CD4-positive, alpha-beta T cell treated with Interleukin-12 subunit alpha and Interleukin-12 subunit beta, for 1 hour (primary cell): ENCODE measurements at places on chromosomes 6 and 20.

- DNase-seq = peak; percentile 28
Observed at GRCh38 chr20:63536997-63537524, at the start of gene PTK6. Gene PTK6, minus strand, starts transcription at chr20:63537376. Its CDS starts 62 bp downstream, at chr20:63537314.

DNA sequence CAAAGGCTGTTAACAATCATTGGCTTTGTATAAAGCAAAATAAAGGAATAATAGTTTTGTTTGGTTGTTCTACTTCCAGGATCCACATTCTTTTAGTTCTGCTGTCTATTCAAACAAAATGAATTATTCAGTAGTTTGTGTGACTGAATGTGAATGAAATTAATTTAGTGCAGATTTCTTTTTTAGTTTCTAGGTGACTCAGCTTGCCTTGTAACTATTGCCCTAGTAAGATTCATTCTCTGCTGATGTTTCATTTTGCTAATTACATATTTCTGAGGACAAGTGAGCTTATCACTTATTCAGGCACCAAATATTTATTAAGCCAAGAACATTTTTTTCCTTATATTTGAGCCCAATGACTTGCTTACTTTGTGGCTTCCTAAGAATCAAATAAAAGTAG, 46.5 kb upstream of the RIPOR2 start:
- DNase-seq = no peak

DNA sequence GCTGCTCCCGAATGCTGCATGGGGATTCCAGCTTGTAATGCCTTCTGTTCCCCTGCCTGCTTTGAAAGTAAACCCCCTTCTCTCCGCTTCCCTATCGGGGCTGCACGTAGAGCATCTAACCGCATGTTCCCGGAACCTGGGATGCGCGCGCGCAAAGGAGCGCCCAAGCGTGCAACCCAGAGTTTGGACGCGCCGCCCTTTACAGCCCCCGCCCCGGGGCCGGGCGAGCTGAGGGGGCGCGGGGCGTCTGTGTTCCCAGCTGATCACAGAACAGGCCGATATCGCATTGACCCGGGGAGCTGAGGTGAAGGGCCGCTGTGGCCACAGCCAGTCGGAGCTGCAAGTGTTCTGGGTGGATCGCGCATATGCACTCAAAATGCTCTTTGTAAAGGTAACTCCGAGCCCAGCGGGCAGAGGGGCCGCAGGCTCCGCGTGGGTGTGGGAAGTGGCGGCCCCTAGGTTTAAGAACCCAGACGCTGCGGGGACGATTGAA, 1.4 kb downstream of the LAMP5 start:
- no peak for DNase-seq

GRCh38 chr20:23156170-23156841, 70.2 kb upstream of the CD93 start:
- no peak for DNase-seq

DNA sequence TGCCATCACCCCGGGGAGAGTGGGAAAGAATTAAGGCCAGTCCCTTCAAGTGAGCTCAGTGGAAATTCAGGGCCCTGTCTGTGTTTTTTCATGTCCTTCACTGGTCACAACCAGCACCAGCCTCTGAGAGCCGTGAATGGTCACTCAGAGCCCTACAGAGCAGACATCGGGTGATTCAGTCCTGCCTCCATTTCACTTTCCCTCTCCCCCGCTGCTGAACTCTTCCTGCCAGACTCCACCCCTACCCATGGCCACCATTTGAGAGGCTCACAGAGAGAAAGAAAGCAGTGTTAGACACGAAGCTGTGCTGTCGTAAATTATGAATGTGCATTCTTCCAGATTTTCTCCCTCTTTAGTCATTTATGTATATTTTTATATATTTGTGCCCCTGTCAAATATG, 5.4 kb downstream of the R3HDML start:
- DNase-seq = no peak

GRCh38 chr6:95279616-95280015, 297.7 kb upstream of the MANEA start:
- no peak for DNase-seq

GRCh38 chr6:37788259-37788658, 31.3 kb upstream of the ZFAND3 start:
- no peak for DNase-seq

- no peak for DNase-seq
Observed at GRCh38 chr20:50027611-50028105, 44.9 kb downstream of the SNAI1 start.

GRCh38 chr20:36399969-36400545, 93.9 kb downstream of the DLGAP4 start:
- DNase-seq = no peak

- DNase-seq = no peak
Observed at GRCh38 chr20:48181261-48181935, 396.1 kb upstream of the SULF2 start.

DNA sequence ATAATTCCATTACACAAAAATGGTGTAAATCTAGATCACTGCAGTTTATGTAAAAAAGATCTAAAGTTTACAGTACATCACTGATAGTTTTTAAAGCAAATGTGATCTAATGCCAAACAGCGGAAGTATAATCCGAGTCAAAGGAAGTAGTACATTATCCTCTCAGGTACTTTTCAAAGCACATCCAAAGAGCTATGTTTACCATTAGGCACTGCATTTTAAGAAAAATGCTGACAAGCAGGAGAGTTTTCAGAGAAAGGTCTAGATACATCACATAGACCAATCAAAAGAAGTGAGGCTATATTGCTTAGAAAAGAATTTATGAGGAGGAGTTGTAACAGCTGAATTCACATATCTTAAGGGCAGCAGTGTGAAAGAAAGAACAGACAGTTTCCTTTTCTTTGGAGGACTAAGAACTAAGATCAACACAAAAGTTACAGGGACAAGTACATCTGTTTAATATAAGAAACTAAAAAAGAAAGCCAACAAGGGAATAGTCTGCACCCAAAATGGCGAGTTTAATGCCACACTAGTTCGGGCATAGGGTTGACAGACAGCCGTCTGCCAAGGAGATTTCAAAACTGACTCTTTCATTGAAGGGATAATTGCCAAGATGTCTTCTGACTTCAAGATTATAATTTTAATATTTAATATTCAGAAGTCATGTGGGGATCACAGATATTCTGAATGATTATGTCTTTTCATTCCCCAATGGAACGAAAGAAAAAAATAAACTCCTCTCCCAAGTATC, 1.4 kb downstream of the ZNF184 start:
- no peak for DNase-seq

DNA sequence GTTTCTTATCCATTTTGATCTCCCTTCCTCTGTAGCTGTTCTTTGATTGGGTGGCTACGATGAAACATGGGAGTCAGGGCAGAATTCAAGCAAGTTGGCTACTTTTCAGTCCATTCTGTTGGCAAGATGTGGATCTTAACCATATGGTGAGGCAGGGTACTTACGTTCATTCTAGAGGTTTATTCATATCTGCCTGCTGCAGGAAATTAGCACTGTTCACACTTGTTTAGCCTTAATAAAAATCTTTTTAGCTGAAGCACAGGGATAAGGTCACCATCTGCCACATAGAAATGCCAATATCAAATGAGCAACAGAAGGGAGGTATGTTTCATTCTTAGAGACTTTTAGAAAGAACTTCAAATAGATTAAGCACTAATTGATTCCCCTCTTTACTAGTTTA, 83.9 kb downstream of the GRIK2 start:
- DNase-seq = no peak

DNA sequence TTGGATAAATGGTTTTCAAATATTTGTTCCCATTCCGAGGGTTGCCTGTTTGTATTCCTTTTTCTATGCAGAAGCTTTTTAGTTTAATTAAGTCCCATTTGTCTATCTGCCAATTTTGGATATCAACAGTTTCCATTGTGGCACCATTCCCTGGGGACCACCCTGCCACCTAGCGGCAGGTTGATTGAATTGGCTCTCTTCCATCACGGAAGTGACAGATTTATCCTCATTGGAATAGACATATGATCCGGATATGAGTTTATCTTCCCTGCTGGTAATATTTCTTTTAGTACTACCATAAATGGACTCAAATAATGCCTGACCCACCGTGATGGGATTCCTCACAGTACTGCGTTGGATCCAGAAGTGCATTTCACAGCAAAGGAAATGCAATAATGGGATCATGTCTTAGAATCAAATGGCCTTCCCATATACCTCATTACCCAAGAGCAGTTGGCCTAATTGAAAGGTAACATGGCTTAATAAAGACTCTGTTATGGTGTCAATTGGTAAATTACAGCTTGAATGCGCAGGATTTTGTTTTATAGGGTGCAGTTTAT, 327.0 kb downstream of the BMP2 start:
- no peak for DNase-seq
